CD4-positive, alpha-beta T cell treated with Interleukin-12 subunit alpha and Interleukin-12 subunit beta, for 1 hour (primary cell): ENCODE measurements at places on chromosomes 6 and 20.

DNA sequence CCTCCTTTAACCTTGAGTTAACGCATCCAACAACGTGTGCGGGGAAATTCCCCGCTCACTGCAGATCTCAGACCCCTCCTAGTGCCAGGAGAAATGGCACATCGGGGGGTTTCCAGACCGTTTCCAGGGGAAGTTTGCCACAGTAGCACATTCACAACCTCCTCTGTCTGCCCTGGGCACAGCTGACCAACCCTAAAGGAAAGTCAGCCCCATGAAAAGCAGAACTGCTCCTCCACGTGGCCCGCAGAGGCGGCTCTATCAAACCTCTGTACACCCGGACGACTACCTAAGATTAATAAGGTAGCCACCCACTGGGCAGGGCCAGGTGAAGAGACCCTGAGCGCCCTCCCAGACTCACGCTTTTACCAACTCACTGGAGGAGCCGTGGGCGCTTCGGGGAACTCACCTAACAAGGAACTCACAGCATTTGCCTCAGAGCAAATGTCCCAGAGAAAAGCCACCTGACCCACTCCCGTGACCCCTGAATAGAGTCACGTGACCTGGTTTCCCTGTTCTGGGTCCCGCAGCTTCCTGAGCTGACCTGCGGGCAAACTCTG is 93.1 kb downstream of the PRND start:
- peak; percentile 91 for DNase-seq

GRCh38 chr6:127690092-127690491 is 113.1 kb downstream of the C6orf58 start:
- no peak for DNase-seq

DNA sequence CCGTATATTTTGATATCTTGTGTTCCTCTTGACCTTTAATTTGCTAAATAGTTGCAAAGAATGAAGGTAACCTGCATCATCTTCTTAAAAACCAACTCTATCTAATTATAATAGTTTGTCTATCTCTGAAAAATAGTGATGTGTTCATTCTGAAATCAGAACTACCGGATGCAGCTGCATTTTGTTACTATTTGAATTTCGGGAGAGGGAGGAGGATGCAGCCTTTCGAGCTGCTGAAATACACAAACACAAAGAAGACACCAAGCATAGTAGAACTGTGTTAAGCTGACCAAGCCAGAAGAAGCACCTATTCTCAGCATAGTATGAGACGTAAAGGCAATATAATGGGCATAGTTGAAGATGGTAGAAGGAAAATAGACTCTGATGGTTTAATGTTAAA is 33.1 kb downstream of the PTPN1 start:
- no peak for DNase-seq

GRCh38 chr6:2204272-2204671 is 41.1 kb downstream of the GMDS start:
- no peak for DNase-seq

DNA sequence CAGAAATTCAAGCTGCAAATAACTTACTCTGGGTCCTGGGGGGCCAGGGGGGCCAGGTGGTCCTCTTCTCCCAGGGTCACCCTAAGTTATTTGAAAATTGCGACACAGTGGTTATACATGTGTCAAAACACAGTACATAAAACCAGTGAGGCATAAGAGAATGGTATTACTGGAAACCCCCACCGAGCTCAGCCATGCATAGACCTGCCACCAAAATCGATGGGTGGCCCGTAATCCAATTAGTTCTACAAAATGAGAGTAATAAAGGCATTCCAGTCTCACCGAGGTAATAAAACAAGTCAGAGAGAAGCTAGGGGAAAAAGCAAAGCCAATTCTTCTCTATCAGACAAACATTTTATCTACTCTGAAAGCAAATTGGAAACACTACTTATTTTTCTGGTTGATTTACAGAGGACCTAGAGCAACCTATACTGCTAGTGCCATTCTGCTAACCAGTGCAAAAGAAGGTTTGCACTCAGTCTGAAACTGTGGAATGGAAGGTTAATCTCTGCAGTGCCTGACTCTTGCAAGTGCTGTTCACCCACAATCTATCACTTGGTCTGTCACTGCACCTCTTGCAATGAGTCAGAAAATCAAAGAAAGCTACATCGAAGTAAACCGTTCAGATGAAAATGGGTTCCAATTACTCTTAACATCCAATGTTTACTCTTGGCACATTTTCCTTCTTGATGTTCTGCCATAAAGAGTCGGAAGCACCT is 32.4 kb downstream of the COL9A1 start:
- DNase-seq: no peak

DNA sequence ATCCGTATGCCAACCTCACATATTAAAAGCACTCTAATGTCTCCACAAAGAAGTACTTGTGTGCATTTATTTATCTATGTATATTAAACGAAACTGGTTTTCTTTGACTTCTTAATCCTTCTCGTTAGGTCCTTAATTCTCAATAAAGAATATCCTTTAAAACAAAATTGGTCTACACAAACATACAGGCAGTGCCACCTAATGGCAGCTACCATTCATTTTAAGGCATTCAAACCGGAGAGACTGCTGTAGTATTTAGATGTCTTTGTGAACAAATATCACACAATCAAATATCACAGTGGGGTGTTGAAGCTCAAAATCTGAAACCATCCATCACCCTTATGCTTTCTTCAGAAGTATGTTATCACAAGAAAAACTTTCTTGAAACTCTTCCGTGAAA is 96.6 kb upstream of the IRAK1BP1 start:
- DNase-seq: no peak

- peak; percentile 11 for DNase-seq
Observed at GRCh38 chr20:47355489-47356219, 845 bp downstream of the ZMYND8 start.

DNA sequence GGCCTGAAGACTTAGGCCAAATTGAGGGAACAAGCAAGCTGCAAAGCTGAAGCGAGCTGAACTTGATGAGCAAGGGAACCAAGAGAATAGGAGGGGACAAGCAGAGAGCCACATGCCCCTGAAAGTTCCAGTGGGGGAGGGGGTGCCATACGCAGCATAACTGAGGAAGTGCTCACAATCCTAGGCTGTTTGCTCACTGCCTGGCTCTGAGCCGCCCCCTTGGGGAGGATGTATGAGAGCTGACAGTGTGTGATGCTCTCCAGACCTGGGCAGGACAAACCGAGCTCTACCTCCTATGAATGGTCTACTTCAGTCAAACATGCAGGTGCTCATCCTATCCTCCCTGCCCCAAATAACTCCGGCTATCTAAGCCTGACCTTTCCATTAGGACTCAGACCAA is 52.1 kb downstream of the FAXC start:
- DNase-seq: no peak

GRCh38 chr6:70304616-70305015 is 1.7 kb upstream of the COL9A1 start:
- no peak for DNase-seq

- DNase-seq: no peak
Observed at GRCh38 chr6:51926125-51926524, 161.3 kb downstream of the PKHD1 start.

DNA sequence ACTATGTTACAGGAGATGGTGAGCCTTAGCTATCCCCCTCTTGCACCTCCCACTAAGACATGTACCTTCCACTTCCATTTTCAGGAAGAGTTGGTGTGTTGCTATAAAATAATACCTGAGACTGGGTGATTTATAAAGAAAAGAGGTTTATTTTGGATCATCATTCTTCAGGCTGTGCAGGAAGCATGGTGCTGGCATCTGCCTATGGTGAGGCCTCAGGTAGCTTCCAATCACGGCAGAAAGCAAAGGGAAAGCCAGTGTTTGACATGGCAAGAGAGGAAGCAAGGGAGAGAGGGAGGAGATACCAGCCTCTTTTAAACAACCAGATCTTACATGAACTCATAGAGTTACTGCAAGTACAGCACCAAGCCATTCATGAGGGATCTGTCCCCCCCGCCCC is 32.2 kb downstream of the GSS start:
- no peak for DNase-seq

- no peak for DNase-seq
Observed at GRCh38 chr20:21421601-21422236, 24.4 kb upstream of the NKX2-4 start.

GRCh38 chr20:5180933-5181332 is 54.1 kb downstream of the CDS2 start:
- no peak for DNase-seq

DNA sequence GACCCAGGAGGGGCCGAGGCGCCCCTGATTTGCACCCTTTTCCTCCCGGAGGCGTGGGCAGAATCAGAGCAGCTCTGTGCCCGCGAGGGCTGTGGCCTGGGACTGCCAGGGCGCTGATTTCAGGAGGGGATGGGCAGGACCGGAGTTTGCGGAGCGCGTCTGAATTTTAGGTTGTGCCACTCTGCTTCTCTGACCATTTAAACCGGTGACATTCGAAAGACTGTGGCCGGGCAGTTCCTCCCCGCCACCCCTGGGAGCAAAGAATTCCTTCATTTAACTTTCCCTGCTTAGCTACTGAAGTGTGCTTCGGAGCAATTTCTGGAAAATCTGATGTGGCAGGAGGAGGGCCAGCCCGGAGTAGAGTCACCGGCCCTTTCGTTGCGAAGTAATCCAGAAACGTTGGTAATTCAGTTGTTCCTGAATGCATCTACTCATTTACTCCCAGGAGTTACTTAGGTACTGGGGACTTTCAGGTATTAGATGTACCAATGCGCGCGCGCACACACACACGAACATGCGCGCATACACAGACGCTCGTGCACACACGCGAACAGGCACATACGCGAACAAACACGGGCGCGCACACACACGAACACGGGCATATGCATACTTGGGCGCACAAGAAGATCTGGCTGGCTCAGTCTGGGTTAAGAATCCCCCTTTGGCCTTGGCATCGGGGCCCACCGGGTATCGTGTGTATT is 568 bp downstream of the CCDC170 start:
- no peak for DNase-seq

GRCh38 chr20:23966927-23967615 is 21.5 kb downstream of the GGTLC1 start:
- no peak for DNase-seq

DNA sequence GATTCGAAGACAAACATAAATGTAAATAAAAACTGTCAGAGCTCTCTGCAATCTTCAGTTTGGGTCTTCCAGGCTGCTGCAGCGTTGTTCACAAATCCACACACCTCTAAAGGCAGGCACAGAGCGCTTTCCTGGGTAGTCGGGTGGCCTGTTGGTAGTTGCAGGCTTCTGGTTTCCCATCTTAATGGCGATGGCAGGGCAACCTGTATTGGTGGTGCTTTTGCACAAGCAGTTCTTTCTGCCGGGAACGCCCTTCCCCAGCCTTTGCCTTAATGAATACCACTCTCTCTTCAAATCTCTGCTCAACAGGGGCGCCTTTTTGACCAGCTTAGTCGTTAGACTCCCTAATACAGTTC is 723 bp upstream of the IFT52 start:
- peak; percentile 10 for DNase-seq

- peak; percentile 6 for DNase-seq
Observed at GRCh38 chr6:51959744-51960383, 127.5 kb downstream of the PKHD1 start.

DNA sequence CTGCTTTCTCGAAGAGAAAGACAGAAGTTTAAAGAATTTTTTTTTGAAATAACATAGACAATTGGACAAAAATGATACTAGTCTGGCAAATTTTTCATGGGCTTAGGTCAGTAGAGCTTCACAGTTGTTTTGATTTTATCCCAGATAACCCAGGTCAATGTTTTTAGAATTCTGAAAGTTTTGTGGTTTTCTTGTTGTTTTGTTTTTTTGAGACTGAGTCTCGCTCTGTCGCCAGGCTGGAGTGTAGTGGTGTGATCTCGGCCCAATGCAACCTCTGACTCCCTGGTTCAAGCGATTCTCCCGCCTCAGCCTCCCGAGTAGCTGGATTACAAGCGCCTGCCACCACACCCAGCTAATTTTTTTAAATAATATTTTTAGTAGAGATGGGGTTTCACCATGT is 22.8 kb downstream of the KIF13A start:
- DNase-seq: no peak

DNA sequence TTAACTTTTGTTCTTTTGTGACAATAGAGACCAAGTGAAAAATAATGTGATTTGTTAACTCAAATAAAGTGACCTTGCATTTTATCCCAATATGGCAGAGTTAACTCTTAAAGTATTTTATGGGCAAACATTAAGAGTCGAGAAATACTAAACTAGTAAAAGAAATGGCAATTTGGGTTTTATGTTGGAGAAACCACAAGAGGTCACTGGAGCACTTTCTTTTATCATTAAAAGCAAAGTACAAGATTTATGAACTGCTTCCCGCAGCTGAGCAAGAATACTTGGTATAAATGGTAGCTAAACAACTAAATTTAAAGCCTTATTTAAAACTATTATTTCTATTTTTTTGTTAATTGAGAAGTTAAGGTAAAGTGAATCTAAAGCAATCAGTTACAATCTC is 33.5 kb upstream of the MCM9 start:
- DNase-seq: peak; percentile 19

- DNase-seq: no peak
Observed at GRCh38 chr6:164294047-164294784, 879.7 kb downstream of the QKI start.

GRCh38 chr6:166010136-166010960 is 157.3 kb downstream of the TBXT start:
- no peak for DNase-seq

- no peak for DNase-seq
Observed at GRCh38 chr6:22471132-22471690, 98.2 kb upstream of the HDGFL1 start.

DNA sequence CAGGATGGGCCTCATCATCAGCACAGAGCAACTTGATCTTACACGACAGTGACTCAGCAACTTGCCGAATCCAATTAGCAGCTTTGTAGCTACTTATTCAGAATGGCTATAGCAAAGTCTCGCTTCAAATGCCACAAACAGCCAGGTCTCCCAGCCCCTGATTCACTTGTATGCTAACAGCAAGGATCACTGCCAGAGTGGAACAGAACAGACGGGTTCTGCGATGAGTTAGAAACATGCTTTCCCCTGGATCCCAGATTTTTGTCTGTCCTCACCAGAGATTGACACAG is 254.4 kb downstream of the NRN1 start:
- DNase-seq: no peak

- DNase-seq: no peak
Observed at GRCh38 chr6:23681743-23682142, 444.3 kb upstream of the NRSN1 start.

DNA sequence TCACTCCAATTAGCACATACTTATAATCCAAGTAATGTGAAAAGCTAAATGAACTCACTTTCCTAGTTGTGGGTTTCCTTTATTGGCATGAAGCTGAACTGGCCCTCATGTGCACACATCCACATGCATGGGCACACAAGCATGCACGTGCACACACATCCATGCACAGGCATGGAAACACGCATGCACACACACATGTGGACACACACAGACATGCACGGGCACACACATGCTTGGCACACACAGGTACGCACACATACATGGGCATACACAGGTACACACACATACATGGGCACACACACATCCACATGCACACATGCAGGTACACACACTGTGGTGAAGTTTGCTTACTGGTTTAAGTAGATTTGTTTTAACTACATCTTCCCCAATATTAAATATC is 23.8 kb downstream of the SYNDIG1 start:
- DNase-seq: no peak
